ENCODE measurements at places on chromosomes 5 and 9. TPM values are rescaled to one million over a fixed set of nuclear protein-coding genes. Genes with fewer than 3 reads are reported as not detected.

SMIM33 gene
- polyA plus RNA-seq = not detected

PTPN3 gene
- polyA plus RNA-seq = 33.7 TPM

HTR4 gene
- polyA plus RNA-seq = not detected

ZNF618 gene
- 5.6 TPM for polyA plus RNA-seq

EDIL3 gene
- 5.2 TPM for polyA plus RNA-seq

ZNF462 gene
- polyA plus RNA-seq = 1.8 TPM

GABRA1 gene
- polyA plus RNA-seq = not detected

IFNA13 gene
- not detected for polyA plus RNA-seq

C5orf34 gene
- polyA plus RNA-seq = 0.71 TPM

SNAPC4 gene
- polyA plus RNA-seq = 3.2 TPM

WDR38 gene
- polyA plus RNA-seq = not detected

LHX3 gene
- polyA plus RNA-seq = not detected

N4BP3 gene
- 2.4 TPM for polyA plus RNA-seq

CAVIN4 gene
- polyA plus RNA-seq = 0.24 TPM

DIPK1B gene
- polyA plus RNA-seq = 22.6 TPM

LOX gene
- polyA plus RNA-seq = 3.4 TPM

IL5 gene
- polyA plus RNA-seq = not detected

CMYA5 gene
- polyA plus RNA-seq = 6.5 TPM

EIF4E1B gene
- polyA plus RNA-seq = not detected

RELL2 gene
- 8.2 TPM for polyA plus RNA-seq

PCDHGA7 gene
- 0.49 TPM for polyA plus RNA-seq

KCNV2 gene
- not detected for polyA plus RNA-seq

RGS7BP gene
- 0.39 TPM for polyA plus RNA-seq

C1QTNF2 gene
- 1.4 TPM for polyA plus RNA-seq

CD14 gene
- 43.8 TPM for polyA plus RNA-seq

PALM2AKAP2 gene
- 0.26 TPM for polyA plus RNA-seq

SLC46A2 gene
- polyA plus RNA-seq = not detected

PDE6A gene
- not detected for polyA plus RNA-seq

FOXD4L5 gene
- not detected for polyA plus RNA-seq

GKAP1 gene
- 8.6 TPM for polyA plus RNA-seq

PRDM9 gene
- polyA plus RNA-seq = not detected

INVS gene
- 7.1 TPM for polyA plus RNA-seq

AFAP1L1 gene
- polyA plus RNA-seq = 4.8 TPM

RASGEF1C gene
- 0.15 TPM for polyA plus RNA-seq

ARSK gene
- 4.5 TPM for polyA plus RNA-seq

PHYKPL gene
- polyA plus RNA-seq = 35.3 TPM

SCGB3A2 gene
- not detected for polyA plus RNA-seq

CATSPER3 gene
- 1.4 TPM for polyA plus RNA-seq

GABRP gene
- polyA plus RNA-seq = 3.4 TPM

ZNF782 gene
- polyA plus RNA-seq = 2.7 TPM

SLC1A3 gene
- polyA plus RNA-seq = 1.1 TPM

ADCY2 gene
- 0.17 TPM for polyA plus RNA-seq

CDC20B gene
- 0.88 TPM for polyA plus RNA-seq

LPAR1 gene
- polyA plus RNA-seq = 2.9 TPM

EGFLAM gene
- polyA plus RNA-seq = 5.9 TPM

SLC36A1 gene
- polyA plus RNA-seq = 4.1 TPM

OR2S2 gene
- not detected for polyA plus RNA-seq

ARHGEF39 gene
- 0.17 TPM for polyA plus RNA-seq

ANKRD20A1 gene
- polyA plus RNA-seq = not detected

GPR150 gene
- 0.19 TPM for polyA plus RNA-seq

ALDOB gene
- 4,265 TPM for polyA plus RNA-seq

NDST1 gene
- polyA plus RNA-seq = 11.7 TPM
